ENCODE measurements at places on chromosomes 6 and 20.
A peak's percentile ranks its signal among the peaks of the same experiment; 100 is the strongest.

DNA sequence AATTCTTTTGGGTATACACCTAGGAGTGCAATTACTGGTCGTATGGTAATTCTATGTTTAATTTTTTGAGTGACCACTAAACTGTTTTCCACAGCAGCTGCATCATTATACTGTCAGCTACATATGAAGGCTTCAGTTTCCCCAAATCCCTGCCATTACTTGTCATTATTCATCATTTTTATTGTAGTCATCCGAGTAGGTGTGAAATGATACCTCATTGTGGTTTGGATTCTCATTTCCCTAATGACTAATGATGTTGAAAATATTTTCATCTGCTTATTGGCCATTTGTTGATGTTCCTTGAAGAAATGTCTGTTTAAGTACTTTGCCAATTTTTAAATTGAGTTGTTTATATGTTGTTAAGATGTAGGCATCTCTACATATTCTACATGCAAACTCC, 633.6 kb upstream of the IMPG1 start:
- DNase-seq: no peak

GRCh38 chr6:168280020-168280898, 39.3 kb downstream of the DACT2 start:
- no peak for DNase-seq

GRCh38 chr6:116406678-116407345, 36.1 kb downstream of the DSE start:
- DNase-seq: no peak

DNA sequence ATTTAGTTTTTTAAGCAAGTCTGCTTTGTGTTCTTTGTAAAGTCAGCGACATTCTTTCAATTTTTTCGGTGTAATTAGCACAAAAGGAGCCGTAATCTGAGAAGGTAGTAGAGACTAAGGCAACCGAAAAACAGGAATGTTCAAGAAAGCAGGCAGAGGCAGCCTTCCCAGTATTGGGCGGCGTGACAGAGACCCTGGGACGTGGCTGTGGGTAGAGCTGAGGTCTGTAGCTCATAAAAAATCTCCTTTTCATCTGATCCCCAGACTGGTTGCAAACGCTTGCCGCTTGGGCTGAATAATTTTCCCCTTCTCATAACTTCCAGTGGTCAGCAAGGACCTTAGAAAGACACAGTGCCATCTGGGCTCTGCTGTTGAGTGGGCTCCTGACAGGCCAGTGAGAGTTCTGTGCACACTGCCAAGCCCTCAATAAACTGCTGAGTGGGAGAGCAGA, 30.8 kb downstream of the GNAS start:
- no peak for DNase-seq

DNA sequence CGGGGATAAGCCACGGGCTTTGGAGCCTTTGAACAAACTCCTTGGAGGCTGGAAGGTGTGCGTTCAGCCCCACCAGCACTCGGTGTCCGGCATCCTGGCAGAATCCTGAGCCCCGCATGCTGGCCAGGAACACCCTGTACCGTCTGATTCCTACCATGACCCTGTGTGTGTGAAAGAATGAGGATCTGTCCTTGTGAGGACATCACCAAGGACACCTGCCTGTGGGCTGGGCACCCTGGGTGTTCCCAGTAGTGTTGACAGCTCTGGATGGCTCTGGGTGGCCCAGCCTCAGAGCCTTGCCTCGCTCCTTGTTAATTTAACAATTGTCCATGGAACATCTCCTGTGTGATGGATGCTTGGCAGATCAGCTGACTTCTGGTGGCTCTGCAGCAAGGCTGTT, 234.3 kb downstream of the QKI start:
- no peak for DNase-seq

GRCh38 chr6:38871741-38872568, 156.8 kb downstream of the DNAH8 start:
- DNase-seq: peak; percentile 74

GRCh38 chr6:68726992-68727391, 91.9 kb downstream of the ADGRB3 start:
- no peak for DNase-seq

GRCh38 chr6:131960371-131961133, 9.4 kb upstream of the CCN2 start:
- DNase-seq: no peak

DNA sequence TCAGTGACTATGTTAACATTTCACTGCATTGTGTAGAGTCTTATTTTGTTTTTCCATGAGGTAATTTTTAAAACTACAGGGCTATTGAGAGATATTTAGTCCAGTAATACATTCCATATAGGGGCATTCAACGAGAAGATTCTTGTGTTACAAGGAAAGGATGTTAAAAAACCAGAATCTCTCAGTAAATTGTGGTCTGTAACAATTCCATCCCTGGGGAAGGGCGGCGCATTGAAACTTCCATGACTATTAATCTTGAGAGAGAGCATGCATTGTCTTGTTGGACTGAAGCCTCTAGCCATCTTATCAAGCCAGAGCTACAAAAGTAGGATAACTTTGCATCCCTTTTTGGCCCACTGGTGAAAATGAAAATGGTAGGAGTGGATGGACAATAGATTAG, 119.7 kb downstream of the BCKDHB start:
- DNase-seq: no peak

- no peak for DNase-seq
Measured at GRCh38 chr6:144298194-144298593, 13.1 kb downstream of the UTRN start.

GRCh38 chr20:62668441-62669027, 26.2 kb downstream of the SLCO4A1 start:
- DNase-seq: peak; percentile 84

- DNase-seq: no peak
Measured at GRCh38 chr6:156654919-156655918, 122.0 kb upstream of the ARID1B start.

DNA sequence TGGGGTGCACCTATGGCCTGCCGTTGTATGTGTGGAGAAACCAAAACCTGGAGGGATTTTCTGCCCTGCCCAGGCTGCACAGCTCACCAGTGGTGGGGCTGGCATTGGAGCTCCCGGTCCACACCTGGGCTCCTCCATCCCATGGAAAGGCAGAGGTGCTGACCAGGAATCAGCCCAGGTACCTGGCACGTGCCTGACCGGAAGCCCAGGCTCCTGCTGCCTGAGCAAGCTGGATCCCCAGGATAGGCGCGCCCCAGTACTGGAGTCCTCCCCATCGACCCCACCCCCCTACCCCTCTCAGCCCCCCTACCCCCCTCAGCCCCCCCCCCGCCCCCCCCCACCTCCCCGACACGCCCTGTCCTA, 39.9 kb upstream of the HMGA1 start:
- DNase-seq: no peak

- no peak for DNase-seq
Measured at GRCh38 chr6:54320871-54321270, 12.6 kb downstream of the TINAG start.

GRCh38 chr20:50918403-50918802, 12.8 kb downstream of the ADNP start:
- DNase-seq: no peak

DNA sequence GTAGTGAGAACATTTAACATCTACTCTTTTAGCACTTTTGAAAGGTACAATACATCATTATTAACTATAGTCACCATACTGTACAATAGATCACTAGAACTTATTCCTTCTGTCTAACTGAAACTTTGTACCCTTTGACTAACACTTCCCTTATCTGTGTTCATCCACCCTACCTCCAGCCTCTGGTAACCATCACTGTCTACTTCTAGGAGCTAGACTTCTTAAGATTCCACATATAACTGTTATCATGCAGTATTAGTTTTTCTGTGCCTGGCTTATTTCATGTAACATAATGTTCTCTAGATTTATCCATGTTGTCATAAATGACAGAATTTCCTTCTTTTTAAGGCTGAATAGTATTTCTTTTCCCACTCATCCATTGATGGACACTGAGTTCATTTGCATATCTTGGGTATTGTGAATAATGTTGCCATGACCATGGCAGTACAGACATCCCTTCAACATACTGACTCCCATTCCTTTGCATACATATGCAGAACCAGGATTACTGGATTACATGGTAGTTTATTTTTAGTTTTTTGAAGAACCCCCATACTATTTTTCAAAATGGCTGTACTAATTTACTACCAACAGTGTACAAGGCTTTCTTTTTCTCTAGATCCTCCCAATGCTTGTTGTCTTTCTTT, 135.7 kb downstream of the MOXD1 start:
- DNase-seq: no peak

GRCh38 chr6:40972814-40973213, 66.2 kb downstream of the UNC5CL start:
- DNase-seq: no peak

DNA sequence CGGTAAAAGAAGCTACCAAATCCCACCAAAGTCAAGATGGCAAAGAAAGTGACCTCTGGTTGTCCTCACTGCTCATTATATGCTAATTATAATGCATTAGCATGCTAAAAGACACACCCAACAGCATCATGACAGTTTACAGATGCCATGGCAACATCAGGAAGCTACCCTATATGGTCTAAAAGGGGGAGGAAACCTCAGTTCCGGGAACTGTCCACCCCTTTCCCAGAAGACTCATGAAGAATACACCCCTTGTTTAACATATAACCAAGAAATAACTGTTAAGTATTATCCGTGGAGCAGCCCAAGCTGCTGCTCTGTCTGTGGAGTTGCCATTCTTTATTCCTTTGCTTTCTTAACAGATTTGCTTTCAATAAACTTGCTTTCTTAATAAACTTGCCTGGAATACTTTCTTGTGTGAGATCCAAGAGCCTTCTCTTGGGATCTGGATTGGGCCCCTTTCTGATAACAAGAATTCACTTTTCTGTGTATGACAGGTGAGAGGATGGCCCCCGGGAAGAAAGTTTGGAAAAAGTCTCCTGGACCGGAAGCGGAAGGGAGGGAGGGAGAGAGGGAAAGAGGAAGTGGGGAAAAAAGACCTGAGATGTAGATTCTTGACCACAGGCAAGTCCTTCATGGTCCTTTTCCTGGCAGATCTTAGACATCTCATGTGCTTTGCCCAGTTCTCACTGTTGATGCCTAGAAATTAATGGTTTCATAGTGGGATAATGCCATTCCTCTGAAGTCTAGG, 146.7 kb upstream of the ID4 start:
- DNase-seq: no peak

DNA sequence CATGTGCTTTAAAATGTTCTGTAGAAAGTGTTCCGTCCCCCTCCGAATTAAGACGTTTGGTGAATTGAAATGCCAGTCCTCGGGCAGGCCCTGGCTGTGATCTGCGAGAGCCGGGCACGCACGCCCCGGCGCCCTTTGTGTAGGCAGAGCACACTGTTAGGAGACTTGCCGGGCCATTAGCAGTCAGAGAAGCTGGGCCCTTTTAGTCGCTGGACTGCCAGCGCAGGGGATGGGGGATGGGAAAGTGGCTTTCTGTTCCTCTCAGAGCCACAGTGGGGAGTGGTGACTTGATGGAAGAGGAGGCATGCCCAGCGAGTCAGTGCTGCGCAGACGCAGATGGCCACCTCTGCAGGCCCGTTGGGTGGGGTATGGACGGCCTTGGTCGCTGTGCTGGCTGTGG, 2.2 kb downstream of the PPP1R3G start:
- no peak for DNase-seq

- no peak for DNase-seq
Measured at GRCh38 chr20:5172167-5172601, 45.4 kb downstream of the CDS2 start.

GRCh38 chr6:138196122-138196738, 22.1 kb downstream of the PBOV1 start:
- no peak for DNase-seq

DNA sequence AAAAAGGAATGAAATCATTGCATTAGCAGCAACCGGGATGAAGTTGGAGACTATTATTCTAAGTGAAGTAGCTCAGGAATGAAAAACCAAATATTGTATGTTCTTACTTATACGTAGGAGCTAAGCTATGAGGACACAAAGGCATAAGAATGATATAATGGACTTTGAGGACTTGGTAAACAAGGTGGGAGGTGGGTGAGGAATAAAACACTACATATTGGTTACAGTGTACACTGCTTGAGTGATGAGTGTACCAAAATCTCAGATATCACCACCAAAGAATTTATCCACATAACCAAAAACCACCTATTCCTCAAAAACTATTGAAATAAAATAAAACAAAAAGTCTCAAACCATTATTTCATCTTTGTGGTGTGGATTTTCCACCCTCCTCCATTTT, 593.5 kb downstream of the TENT5A start:
- DNase-seq: no peak

All from HEK293T (cell line).